NCI-H510A treated with DMSO at 0.1 percent for 48 hours (cell line): ENCODE measurements at places on chromosomes 2 and 18.
A peak's percentile ranks its signal among the peaks of the same experiment; 100 is the strongest.

GRCh38 chr2:176001281-176001915 lies 669 bp downstream of the LNPK start:
- peak; percentile 62 for DNase-seq

- no peak for DNase-seq
These were observed 289.0 kb upstream of the TFPI start for GRCh38 chr2:187842978-187843847.

GRCh38 chr2:151945186-151945585 lies 117.0 kb upstream of the ARL5A start:
- no peak for DNase-seq

- DNase-seq = no peak
These were observed 106.5 kb upstream of the SCN1A start for GRCh38 chr2:166234112-166234846.

DNA sequence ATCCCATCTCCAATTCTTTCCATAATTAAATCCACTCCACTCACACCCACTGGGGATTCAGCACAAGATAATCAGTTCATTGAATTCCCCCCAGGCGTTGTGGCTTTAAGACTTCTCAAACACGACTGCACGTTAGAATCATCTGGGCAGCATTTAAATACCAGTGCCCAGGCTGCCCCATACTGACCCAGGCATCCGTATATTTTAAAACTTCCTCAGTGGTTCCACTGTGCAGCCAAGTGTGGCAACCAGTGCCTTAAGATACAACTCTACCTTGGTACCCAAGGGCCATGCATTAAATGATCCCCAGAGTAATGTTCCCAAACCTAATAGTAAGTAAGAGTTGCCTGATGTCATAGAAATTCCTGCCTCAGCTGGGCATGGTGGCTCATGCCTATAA lies 54.3 kb upstream of the BZW1 start:
- no peak for DNase-seq

GRCh38 chr2:50547521-50547920 lies 484.4 kb downstream of the NRXN1 start:
- no peak for DNase-seq

GRCh38 chr18:50369672-50370071 lies 5.2 kb upstream of the SKA1 start:
- DNase-seq = no peak

DNA sequence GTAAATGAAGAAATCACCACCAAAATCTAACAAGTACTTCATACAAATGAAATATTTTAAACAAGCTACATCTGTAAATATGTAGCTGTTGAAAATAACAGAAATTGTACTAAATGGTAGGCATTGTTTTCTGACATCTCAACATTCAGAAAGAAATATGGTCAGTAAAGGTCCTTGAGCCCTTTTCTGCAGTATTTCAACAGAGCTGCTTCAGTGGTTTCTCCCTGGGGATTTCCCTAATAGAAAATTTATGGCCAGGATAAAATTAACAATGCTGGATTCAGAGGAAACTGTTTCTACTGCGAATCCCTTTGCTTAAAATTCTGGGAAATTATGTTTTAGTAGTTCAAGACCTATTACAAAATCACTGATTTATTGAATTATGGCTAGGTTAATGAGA lies 256.6 kb downstream of the PIEZO2 start:
- DNase-seq = no peak

DNA sequence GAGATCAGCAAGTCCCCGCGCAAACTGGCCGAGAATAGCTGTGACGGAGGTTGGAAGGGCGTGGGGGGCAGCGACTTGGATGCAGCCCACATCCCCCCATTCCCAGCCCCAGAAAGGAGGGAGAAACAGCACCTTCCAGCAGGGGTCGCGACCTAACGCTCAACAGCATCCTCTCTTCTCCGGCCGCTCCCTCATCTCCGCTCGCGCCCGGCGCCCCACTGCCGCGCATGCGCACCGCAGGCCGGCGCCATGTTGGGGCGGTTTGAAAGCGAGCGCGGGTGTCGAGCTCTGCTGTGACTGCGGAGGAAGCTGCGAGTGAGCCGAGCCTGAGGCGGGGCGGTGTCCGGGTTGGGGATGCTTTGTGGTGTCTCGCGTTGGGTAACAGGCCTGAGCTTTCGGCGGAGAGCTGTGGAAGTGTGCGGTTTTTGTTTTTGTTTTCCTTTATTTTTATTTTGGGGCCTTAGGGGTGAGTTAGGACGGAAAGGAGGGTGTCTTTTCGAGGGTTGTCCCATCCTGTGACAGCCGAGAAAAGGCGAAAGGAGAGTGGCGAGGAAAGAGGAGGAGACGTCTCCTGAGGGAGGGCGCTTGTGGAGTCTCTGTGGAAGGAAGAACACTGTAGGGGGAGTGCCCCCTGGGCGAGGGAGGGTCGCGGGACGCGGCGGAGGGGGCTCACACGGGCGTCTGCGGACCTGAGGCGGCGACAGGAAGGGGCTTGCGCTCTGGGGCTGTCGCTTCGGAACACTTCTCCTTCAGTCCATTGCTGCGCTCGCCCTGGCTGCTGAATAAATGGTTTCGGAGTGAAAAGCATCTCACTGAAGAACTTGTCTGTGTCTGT lies at the start of the genes C18orf54 and STARD6:
Gene C18orf54 (plus strand): TSS at position 247 of the 835 bp plus-strand sequence. CDS start 2,667 bp downstream, outside the sequence.
Gene STARD6 (minus strand): TSS at position 199 of the 835 bp plus-strand sequence. CDS start 3,285 bp downstream, outside the sequence.
- DNase-seq = peak; percentile 85

DNA sequence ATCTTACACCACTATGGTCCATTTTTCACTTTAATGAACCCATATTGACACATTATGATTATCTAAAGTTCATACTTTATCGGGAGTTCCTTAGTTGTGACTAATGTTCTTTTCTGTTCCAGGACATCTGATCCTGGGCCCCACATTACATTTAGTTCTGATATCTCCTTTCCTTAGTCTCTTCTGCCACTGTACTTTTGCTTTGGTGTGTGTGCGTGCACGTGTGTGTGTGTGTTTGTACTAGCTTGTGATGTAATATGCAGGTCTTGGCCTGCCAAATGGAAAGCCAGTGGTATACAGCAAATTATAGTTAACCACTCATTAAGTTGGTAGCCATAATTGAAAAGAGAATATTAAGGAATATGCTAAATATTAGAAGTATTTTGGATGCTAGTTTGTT lies 88.0 kb downstream of the CDC42EP3 start:
- DNase-seq = peak; percentile 15

GRCh38 chr2:9152975-9153642 lies 53.5 kb upstream of the ASAP2 start:
- no peak for DNase-seq

GRCh38 chr2:64812285-64812684 lies 158.6 kb upstream of the SERTAD2 start:
- DNase-seq = no peak

GRCh38 chr2:237299906-237300305 lies 114.1 kb downstream of the COL6A3 start:
- DNase-seq = peak; percentile 58

- no peak for DNase-seq
These were observed 1.4 kb upstream of the CASP8 start for GRCh38 chr2:201258666-201259615.

DNA sequence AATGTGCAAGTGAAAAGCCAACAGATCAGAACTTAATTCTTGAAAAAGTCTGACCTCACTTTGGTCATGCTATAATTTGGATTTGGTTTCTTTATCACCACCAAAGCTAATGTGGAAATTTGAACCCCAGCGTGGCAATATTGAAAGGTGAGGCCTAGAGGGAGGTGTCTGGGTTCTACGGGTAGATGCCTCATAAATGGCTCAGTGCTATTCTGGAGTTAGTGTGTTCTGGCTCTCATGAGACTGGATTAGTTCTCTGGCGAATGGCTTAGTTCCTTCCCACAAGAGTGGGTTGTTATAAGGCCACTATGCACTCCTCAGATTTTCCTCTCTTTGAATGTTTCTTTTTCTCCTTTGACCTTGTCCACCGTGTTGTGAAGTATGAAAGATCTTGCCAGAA lies 22.3 kb downstream of the ORC4 start:
- DNase-seq = no peak

GRCh38 chr2:12177455-12178288 lies 431.2 kb downstream of the LPIN1 start:
- DNase-seq = no peak

GRCh38 chr2:97723156-97724072 lies 10.0 kb downstream of the ZAP70 start:
- no peak for DNase-seq

DNA sequence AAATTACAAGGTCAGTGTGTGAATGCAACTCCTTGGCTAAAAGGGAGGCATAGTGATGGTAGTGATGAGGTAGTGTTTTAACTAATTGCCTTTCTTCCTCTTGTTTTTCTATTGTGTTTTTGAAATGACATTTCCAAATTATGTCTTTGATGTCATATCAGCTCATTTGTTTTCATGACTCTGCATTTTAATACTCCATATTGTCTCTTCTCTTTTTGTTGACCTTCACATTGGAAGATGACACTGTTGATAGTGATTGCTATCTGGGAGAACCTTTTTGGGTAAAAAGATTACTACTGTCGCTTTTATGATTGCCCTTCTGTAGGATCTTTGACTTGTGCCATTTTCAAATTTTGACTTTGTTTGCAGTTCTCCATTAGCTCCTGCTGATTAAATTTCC lies 3.0 kb downstream of the GIGYF2 start:
- DNase-seq = no peak

DNA sequence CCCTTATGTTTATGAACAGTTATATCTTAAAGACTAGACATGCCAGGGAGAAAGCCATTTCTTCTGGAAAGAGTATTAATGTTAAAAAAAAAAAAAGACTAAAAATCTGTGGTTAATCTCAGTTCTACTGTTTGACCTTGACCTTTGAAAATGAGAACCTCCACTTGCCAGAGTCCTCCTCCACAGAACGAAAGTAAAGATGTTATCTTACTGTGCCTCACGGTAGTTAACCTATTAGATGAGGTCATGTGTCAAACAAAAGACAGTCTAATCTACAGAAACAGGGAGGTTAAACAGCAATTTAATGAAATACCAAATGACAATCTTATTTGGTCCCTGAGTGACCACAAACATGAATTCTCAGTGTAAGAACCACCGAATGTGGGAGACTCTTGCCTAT lies 51.2 kb downstream of the SLC14A2 start:
- DNase-seq = no peak

GRCh38 chr2:175206866-175207265 lies 25.4 kb upstream of the ATP5MC3 start:
- no peak for DNase-seq

- no peak for DNase-seq
These were observed 313.9 kb downstream of the TRIB2 start for GRCh38 chr2:13030606-13031005.

DNA sequence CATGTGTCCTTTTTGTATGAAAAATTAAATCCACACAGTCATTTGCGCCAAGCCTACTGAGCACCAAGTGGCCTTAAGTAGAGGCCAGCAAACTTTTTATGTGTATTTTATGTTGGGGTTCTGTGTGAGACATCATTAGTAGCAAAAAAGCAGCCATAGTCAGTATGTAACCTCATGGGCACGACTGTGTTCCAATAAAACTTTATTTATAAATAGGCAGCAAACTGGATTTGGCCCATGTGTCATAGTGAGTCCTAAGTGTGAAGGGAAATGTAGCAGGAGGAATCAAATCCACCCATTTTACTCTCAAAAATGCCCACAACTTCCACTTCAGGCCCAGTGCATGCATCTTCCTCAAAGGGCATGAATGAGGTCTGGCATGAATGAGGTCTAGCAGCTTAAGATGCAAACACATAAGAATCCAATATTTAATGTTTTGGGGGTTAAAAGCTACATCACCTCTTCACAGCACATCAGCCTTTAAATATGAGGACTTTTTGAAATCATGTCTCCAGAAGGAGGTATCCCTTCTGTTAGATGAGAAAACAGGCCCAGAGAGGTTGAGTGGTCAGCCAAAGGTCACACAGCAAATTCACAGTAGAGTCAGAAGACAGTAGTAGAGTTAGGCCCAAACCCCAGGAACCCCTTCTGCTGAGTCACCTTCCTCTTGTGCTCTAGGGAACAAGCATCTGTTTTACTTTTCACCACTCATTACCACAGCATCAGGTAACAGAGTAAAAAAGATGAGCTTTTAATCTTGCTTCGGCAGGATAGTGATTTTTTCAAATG lies 45.6 kb downstream of the MREG start:
- no peak for DNase-seq

DNA sequence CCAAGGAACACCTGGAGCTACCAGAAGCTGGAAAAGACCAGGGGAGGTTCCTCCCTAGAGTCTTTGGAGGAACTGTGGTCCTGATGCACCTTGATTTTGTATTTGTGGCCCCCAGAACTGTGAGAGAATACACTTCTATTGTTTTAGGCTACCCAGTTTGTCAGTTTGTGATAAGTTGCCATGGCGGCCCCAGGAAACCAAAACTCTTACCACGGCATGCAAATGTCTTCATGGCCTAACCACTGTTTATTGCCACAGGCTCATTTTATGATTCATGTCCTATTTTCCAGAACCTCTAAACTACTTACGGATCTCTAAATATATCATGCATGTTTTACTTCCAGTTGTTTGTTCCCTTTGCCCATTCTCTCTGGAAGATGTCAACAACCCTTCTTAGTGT lies 1250.7 kb upstream of the FAM98A start:
- DNase-seq = no peak

DNA sequence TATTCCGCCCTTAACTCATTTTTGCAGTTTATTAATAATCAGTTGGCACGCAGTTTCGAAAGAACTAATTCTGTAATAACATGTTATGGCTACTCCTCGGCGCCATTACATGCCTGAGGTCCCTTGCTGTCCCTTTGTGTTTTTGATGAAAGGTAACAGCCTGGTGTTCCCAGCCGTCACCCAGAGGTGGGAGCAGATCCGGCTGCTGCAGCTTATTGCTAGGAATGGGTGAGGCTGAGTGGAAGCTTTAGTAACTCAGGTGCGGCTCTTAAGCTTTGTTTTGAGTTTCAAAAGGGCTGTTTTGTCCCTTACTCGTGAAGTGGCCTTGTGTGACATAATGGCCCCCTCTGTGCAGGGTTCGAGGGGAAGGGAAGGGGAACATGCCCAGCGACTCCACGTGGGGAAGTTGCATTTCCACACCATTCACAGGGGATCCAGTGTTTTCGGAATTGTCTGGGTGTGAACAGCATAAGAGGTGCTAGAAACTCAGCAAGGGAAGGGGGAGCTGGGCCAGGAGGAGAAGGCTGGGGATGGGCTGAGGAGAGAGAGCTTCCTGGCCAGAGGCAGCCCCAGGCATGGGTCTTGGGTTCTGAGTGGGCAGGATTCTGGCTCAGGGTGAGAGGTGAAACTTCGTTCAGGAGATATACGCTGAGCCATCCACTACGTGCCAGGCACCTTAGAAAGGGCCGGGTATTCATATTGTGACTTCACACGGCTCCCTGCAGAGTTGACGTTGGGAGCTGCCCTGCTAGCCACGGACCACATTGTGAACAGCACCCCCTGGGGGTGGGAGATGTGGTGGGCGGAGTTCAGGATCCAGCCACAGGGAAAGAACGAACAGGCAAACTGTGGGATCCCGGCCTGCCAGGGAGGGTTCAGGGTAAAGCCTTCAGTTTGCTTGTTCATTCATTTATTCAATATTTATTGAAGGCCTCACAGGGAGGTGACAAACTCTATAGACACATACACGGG lies 84.4 kb downstream of the TGOLN2 start:
- peak; percentile 8 for DNase-seq

- DNase-seq = no peak
These were observed 149.9 kb downstream of the ZNF236 start for GRCh38 chr18:76972241-76972640.

- no peak for DNase-seq
These were observed 240.7 kb downstream of the NRXN1 start for GRCh38 chr2:50791271-50791670.
